Cerebellum (tissue), 4 donors: ENCODE measurements at places on chromosomes 11 and 22. TPM values are rescaled to one million over a fixed set of nuclear protein-coding genes. Genes with fewer than 3 reads are reported as not detected.

- peak; percentile 6 for DNase-seq
Observed at GRCh38 chr11:82796998-82797961, 63.6 kb upstream of the FAM181B start.

Gene OR5P2
- not detected for total RNA-seq

DNA sequence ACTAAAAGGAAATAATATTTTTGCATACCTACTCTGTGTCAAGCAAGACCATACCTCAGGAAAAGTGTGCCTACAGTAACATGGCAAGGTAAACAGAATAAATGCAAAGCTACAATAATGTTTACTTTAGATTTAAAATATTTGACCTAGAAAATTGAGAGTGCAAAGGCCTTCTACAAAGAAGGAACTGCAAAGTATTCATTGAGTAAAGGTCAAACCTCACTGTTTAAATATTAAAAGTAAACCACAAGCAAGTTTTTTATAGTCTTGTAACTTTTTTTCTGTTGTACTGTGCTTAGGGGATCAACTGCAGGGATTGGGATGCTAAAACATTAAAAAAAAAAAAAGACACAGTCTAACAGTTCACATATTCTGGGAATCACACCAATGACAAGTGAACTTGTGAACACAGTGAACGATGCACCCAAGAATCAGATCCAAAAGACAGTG, 48.8 kb downstream of the CWF19L2 start:
- DNase-seq = no peak

Gene ADORA2A
- total RNA-seq = 12.9 TPM

GRCh38 chr22:30610299-30610698, 3.3 kb downstream of the TCN2 start:
- no peak for DNase-seq
